GM19239 (cell line): ENCODE measurements at places on chromosomes 4 and X.
A peak's percentile ranks its signal among the peaks of the same experiment; 100 is the strongest.

DNA sequence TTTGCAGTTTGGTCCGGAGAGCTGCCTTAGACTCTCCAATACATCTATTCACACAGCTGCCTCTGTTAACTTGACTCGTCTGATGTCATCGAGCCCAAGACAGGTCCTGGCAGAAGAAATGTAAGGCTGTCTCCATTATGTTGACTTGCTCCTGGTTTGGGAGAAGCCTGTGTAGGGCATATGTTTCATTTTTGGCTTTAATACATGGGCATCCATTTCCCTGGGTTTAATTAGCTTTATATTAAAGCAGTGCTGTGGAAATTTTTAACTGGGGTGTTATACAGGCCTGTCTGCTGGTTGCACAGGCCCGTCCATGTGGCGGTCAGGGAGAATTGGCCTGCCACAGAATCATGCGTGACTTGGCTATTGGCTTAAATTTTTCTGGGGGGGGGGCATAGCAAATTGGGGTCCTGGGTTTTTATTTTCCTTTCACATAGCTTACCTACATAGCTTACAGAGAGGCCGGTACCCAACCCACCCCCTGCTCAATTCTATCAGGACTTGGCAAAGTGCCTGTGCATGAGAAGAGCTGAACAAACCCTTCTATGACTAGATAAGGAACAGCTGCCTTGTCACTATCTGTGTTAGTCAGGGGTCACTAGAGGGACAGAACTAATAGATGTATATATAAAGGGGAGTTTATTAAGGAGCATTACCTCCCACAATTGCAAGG, 123.5 kb upstream of the WDR1 start:
- DNase-seq, result no peak

- no peak for DNase-seq
These were observed 92.6 kb downstream of the NXF2 start for GRCh38 chrX:102339312-102340298.

- DNase-seq, result no peak
These were observed 17.5 kb upstream of the C4orf36 start for GRCh38 chr4:86909546-86910295.

GRCh38 chr4:165439981-165440380, 61.2 kb downstream of the CPE start:
- no peak for DNase-seq

GRCh38 chr4:173415092-173415491, 16.2 kb upstream of the SCRG1 start:
- DNase-seq, result no peak

- DNase-seq, result no peak
These were observed 46.2 kb upstream of the TXK start for GRCh38 chr4:48180234-48180633.

- DNase-seq, result no peak
These were observed 13.7 kb upstream of the KCTD8 start for GRCh38 chr4:44462259-44462658.

DNA sequence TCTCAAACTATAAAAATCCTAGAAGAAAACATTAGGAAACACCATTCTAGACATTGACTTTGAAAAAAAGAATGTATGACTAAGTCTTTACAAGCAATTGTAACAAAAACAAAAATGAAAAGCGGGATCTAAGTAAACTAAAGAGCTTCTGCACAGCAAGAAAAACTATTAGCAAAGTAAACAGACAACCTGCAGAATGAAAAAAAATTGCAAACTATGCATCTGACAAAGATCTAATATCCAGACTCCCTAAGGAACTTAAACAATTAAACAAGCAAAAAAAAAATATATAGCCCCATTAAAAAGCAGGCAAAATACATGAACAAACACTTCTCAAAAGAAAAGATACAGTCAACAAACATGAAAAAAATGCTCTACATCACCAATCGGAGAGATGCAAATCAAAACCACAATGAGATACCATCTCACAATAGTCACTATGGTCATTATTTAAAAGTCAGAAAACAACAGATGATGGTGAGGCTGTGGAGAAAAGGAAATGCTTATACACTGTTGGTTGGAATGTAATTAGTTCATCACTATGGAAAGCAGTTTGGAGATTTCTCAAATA, 168.1 kb downstream of the EPHA5 start:
- no peak for DNase-seq

- no peak for DNase-seq
These were observed 93.9 kb upstream of the GATB start for GRCh38 chr4:151854731-151855130.

DNA sequence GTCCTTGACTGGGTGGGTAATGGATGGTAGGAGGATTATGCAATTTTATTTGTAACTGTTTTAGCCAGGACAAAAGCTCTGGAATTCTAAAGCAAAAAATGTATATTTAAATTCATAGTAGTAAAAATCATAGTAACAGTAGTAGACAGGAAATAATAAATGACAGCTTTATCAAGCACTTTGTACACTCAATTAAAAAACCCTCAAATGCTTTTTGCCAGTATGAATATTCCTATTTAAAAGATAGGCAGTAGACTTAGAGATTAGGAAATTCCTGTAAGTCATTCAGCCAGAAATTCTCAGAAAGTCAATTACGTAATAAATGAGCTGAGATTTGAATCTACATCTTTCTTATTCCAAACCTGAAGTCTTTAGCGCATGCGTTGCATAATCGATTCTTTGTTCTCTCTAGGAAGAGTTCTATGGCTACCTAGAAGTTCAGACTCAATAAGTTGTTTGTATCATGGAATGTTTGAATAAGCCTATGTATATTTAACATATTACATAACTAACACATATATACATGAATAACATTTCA, 2.5 kb downstream of the AADAT start:
- no peak for DNase-seq

GRCh38 chr4:110635163-110635865, 12.4 kb upstream of the PITX2 start:
- DNase-seq, result no peak

GRCh38 chr4:143046906-143047305, 137.8 kb upstream of the USP38 start:
- DNase-seq, result no peak

- DNase-seq, result no peak
These were observed 583.7 kb downstream of the TRIML1 start for GRCh38 chr4:188722911-188723310.

GRCh38 chr4:6290769-6291547, 21.3 kb downstream of the WFS1 start:
- no peak for DNase-seq

GRCh38 chrX:132271311-132271778, 52.1 kb upstream of the RAP2C start:
- DNase-seq, result no peak

GRCh38 chr4:39825741-39826231, 127.8 kb downstream of the UBE2K start:
- DNase-seq, result no peak

DNA sequence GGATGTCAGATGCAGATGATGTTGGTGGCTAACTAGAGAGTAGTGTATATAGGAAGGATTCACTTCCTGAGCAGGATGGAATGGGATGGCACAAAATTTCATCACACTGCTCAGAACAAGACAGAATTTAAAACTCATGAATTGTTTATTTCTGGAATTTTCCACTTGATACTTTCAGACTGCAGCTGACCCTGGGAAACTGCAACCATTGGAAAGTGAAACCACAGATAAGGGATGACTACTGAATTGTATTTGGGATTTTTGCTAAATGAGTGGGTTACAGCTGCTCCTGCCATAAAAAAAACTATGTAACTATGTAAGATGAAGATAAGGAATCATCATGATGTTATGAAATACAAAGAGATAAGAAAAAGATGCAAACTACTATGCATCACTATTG, 51.4 kb downstream of the NPY5R start:
- no peak for DNase-seq

- no peak for DNase-seq
These were observed 115.0 kb upstream of the TEX13C start for GRCh38 chrX:125204681-125205132.

GRCh38 chr4:77538144-77538543, 67.5 kb upstream of the CXCL13 start:
- no peak for DNase-seq

GRCh38 chr4:113052379-113052951, 3.0 kb downstream of the ANK2 start:
- DNase-seq, result no peak

DNA sequence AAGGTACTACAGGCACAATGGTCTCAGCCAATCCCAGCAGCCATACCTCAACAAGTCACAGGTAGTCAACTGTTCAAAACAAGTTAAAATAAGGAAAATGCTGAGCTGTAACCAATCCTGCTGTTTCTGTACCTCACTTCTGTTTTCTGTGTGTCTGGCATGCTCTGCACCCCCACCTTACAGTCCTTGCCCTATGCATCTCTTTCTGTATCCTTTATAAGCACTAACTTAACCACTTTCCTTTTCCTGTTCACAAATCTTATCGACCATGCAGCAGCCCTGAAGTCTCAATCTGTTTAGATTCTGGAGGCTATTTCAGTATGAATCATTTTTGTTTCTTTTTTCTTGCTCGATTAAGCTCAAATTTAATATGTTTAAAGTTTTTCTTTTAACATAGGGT, 12.5 kb upstream of the FAM13A start:
- no peak for DNase-seq

- DNase-seq, result no peak
These were observed at the start of gene PNMA6F for GRCh38 chrX:153321381-153322124. TSS of gene PNMA6F (minus strand) at chrX:153321767. CDS start at chrX:153320674, 1,093 bp downstream.

DNA sequence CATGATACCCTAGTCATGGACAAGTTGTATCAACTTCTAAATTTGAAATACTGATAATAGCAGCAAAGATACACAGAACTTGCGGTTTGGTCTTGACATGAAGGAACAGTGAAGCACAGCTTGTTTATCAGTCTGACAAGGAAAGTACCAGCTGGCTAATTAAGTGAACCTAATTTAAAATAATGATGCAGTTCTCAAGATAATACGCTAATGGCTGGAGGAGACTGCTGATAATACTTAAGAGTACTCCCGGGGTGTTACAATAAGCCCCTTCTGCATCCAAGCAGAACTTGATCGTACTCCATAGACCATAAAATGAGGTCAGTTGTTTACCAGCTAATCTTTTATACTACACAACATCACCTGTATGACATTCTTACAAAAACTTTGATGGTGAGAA, 697.5 kb downstream of the FSTL5 start:
- DNase-seq, result no peak

- DNase-seq, result no peak
These were observed 72.1 kb downstream of the GALNT7 start for GRCh38 chr4:173240696-173241095.

DNA sequence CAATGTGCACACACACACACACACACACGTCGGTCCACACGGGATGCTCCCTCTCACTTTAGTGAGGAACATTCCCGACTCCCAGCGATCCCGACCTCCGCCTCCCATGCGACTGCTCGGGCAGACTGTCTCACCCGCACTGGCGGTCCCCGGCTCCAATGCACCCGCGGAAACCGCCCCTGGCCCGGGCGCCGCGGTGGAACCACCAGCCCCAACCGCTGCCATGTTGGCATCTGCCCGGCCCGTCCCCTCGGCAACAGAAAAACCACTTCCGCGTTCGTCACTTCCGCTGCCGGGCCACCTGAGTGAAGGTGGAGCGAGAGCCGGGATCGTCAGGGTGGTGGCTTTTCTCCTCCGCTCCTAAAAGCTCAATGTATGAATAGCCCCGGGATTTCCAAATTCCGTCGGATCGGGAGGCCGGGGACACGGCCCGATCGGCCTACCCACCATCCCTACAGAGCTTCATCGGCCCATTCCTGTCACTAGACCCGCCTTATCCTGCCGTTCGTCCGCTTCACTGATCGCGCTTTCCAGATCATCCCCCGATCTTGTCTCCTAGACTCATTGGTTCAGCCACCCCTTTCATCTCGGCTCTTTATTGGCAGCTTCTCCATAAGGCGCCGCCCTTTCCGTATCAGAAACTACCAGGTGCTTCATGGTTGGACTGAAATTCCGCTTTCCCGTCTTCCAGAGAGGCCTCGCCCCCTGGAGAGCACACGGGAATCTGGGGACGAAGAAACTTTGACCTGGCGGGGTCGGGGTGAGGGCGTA, at the start of gene SLC35A2:
TSS of gene SLC35A2 (minus strand) at position 235 of the 771 bp plus-strand sequence. CDS start at position 225, 10 bp downstream.
- peak; percentile 68 for DNase-seq

DNA sequence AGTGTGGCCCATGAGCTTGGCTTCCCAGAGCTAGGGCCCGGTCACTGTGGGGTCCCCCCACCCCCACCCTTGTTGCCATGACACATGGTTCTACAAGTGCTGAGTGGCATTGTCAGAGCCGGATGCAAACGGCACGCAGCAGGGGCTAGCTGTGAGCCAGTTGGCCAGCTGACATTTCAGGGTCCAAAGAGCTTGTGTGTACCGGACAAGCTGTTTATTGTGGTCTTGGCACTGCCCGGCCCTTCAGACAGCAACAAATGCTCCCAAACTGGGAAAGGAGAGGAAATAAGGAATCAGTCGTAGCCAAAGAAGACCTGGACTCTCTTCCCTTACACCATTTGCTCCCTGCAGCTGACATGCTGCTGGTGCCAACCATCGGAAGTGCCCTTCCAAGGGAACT, 36.8 kb downstream of the TSC22D3 start:
- DNase-seq, result no peak

DNA sequence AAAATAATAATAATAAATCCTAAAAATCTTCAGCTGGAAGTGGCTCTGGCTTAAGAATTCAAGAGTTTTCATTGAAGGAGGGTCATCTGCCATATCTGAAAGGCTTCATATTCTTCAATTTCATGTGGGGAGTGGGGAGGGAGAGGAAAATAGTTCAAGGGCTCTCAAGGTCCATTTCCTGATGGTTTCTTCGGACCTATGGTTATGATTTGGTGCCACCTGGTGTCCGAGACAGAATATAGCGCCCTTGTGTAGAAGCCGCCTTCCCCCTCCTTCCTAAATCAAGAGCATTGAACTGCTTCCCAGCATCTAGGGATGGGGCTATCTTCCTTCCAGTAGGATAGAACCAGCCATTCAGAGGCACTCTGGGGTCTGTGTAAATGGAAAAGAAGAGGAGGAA, 34.3 kb downstream of the NLGN3 start:
- DNase-seq, result no peak
